Trophoblast cell (in vitro differentiated cells and primary cell): ENCODE measurements at places on chromosomes 16 and 17.

DNA sequence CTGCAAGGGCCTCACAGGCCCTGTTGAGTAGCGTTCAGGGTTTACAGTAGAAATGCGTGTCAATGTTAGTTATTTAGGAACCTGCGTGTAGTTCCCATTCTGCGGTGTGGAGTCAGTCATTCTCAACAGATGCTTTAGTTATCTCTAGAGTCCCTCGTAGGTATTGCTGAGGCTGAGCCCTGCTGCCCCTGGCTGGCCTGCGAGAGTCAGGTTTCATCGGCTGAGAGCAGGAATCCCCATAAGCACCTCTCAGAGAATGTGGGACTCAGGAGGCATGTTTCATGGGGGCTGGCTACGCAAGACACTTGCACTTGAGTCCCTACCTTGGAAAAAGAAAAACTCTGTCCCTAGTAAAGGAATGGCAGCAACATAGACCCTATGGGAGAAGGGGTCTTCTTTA, 347.5 kb upstream of the ASIC2 start:
- DNase-seq = no peak

- peak; percentile 93 for DNase-seq
Observed at GRCh38 chr16:57277586-57277985, 6.9 kb downstream of the PLLP start.

DNA sequence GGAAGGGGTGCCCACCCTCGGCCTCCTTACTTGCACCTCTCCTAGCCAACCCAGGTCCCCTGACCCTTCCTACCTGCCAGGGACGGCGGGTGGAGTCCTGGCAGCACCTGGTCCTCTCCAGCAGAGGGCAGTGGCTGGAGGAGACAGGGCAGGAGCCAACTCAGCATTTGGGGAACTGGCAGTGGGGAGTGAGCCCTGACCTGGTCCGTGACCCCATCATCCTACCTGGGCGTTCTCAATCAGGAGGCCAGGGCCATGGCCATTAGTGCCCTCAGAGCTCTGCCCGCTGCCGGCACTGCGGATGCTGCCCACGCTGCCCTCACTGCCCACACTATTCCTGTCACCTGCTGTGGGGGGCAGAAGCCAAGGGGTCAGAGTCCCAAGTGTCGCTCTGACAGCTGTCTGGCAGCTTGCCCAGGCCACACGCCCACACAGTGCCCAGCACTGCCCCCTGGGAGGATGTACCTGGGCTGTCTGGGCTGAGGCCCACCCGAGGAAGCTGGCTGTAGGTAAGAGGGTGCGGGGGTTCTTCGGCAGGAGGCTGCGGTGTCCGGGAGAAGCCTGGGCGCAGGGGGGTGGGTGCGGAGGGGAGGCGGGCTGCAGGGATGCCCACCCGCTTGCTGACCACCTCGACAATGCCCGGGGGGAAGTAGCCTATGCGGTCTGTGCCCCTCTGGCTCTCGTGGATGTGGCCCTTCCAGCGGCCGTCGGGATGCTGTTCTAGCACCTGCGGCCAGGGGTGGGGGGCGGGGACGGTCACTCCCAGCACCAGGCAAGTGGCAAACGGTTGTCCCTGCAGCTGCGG, 10.8 kb downstream of the CASKIN2 start:
- DNase-seq = peak; percentile 62

DNA sequence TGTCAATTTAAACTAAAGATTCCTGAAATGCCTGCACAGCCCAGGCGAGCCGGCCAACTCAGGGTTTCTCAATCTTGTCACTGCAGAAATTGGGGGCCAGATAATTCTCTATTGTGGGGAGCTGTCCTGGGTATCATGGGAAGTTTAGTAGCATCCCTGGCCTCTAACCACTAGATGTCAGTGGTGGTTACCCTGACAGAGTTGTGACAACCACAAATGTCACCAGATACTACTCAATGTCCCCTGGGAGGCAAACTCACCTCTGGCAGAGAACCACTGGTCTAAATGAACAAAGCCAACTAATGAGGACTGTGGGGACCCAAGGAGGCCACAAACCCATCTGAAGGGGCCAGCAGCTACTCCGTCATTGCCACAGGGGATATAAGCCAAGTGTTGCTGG, 90.9 kb downstream of the MYH11 start:
- DNase-seq = no peak

- DNase-seq = no peak
Observed at GRCh38 chr16:85931596-85932402, 32.8 kb downstream of the IRF8 start.

DNA sequence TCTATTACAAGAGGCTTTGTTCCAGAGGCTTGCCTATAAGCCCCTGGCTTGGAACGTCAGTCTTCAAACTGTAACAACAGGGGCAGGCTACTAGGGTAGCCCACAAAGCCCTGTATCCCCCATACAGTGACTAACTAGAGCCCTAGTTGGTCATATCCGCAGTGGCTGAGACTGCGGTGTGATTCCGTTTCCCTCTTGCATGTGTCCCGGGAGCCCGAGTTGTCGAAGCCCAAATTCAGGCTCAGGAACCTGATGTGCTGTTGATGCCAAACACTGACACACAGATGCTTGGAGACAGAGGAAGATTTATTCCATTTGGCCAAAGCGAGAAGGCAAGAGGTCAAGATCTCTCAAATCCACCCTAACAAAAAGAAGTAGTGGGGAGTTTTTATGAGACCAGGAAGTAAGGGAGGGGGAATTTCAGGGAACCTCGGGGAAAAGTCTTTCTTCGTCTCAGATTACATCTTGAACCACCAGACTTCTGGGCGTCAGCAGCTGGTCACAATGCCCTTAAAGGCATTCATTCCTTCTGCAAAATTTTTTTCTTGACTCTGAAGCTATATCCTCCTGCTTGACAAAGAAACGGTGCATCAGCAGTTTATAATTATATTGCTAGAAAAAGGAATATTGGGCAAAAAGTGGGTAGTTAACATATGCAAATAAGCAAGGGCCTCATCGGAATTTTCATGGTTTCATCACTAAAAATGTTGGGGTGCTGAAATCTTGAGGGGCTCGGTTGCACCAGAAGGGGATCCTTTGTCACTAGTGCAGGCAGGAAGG, 879 bp downstream of the SLFN5 start:
- peak; percentile 52 for DNase-seq

- DNase-seq = no peak
Observed at GRCh38 chr16:80015566-80015965, 415.0 kb upstream of the MAF start.

DNA sequence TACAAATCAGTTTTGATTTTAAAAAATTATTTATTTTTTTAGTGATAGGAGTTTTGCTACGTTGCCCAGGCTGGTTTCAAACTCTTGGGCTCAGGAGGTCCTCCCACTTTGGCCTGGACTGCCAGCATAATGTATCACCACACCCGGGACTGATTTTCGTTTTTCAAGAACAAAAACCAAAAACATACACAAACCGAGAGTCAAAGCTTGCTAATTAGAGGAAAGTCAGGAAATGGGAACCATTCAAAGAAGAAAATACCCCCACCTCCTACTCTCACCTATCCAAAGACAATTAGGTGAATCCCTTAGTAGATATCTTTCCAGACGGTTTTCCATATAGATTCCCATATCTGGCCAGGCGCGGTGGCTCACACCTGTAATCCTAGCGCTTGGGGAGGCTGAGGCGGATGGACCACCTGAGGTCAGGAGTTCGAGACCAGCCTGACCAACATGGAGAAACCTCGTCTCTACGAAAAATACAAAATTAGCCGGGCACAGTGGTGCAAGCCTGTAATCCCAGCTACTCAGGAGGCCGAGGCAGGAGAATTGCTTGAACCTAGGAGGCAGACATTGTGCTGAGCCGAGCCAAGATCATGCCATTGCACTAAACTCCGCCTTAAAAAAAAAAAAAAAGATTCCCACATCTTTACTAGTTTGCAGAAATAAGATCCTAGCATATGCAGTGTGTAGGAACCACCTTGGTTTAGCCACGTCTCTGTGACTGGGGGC, 883 bp upstream of the SPN start:
- no peak for DNase-seq

GRCh38 chr17:16001226-16001897, 1.7 kb downstream of the TTC19 start:
- peak; percentile 76 for DNase-seq

- no peak for DNase-seq
Observed at GRCh38 chr17:80485846-80486245, 9.4 kb upstream of the NPTX1 start.
